ENCODE measurements at places on chromosomes 5 and 9. TPM values are rescaled to one million over a fixed set of nuclear protein-coding genes. Genes with fewer than 3 reads are reported as not detected.

GRCh38 chr5:25414742-25415141 is 770.0 kb upstream of the CDH10 start:
- no peaks in the 10 kb centered on the region for H3K36me3 ChIP-seq
- no peak overlapping the region for H3K4me3 ChIP-seq
- no peaks in the 10 kb centered on the region for H3K27me3 ChIP-seq
- H3K4me1 ChIP-seq, result peaks cover 6% of the 10 kb centered on the region
- no peak overlapping the region for H3K27ac ChIP-seq
- peak; percentile 46 for DNase-seq

Gene KIAA1191
- total RNA-seq, result 83.8 TPM

DNA sequence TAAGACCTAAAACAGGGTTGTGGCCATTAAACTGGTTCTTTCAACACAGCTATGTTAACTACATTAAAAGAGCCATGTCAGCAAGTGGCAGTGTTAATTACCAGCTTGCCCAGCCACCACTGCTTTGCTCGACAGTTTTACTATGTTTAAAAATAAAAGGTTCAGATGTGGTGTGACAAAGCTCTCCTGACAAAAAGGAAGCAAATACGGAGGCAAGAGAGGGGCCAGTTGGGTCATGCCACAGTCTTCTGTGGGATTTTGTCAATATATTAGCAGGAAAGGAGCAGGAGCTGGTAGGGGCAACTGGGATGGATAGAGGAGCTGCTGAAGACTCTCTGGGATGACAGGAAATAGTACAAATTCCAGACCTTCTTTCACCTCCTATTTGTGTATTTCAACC is 113.5 kb upstream of the PCA3 start:
- DNase-seq, result no peak
- H3K4me1 ChIP-seq, result peaks cover 42% of the 10 kb centered on the region
- H3K36me3 ChIP-seq, result peaks cover 5% of the 10 kb centered on the region
- no peak overlapping the region for H3K4me3 ChIP-seq

DNA sequence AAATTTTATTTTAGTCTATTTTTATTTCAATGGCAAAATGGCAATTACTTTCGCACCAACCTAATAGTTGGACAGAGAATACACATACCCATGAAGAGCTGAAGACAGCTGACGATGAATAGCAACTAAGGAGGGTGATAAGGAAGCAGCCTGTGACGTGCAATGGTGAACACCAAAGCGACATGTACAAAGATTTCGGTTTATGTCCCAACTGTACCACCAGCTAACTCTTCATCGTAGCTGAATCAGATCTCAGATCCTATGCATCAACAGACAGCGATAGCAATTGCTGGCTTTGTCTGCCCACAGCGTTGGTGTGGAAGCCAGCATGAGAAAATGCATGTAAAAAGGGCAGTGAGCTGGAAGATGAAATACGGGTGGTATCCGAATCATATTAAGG is 130.6 kb upstream of the ANKH start:
- no peak for DNase-seq
- H3K4me3 ChIP-seq, result no peak overlapping the region

GRCh38 chr9:109092587-109092986 is 27.2 kb downstream of the TMEM245 start:
- no peak overlapping the region for H3K4me3 ChIP-seq
- no peaks in the 10 kb centered on the region for H3K27me3 ChIP-seq
- peaks cover 24% of the 10 kb centered on the region for H3K4me1 ChIP-seq
- no peak overlapping the region for H3K27ac ChIP-seq
- H3K36me3 ChIP-seq, result peaks cover 75% of the 10 kb centered on the region

GRCh38 chr9:126125177-126125576 is 201.5 kb upstream of the MVB12B start:
- no peaks in the 10 kb centered on the region for H3K36me3 ChIP-seq
- H3K27ac ChIP-seq, result no peak overlapping the region
- no peak for DNase-seq

DNA sequence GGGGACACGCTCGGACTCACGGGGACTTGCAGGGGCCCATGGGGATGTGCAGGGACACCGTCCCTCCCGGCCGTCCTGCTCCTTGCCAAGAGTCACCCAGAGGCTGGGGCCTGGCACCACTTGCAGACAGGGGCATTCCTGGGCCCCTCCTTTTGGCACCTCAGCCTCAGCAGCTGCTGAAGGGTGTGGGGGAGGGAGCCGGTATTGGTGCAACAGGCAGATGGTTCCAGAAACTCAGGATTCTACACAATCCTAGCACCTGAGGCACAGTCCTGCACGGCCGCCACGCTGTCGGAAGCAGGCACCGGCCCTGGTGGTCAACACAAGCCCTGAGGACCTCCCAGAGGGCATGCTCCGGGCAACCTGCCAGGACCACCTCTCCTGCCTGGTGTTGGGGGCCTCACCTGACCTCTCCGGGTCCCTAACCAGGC is 19.3 kb upstream of the SLC12A7 start:
- DNase-seq, result no peak
- H3K36me3 ChIP-seq, result no peaks in the 10 kb centered on the region
- no peak overlapping the region for H3K27ac ChIP-seq
- no peak overlapping the region for H3K4me3 ChIP-seq

DNA sequence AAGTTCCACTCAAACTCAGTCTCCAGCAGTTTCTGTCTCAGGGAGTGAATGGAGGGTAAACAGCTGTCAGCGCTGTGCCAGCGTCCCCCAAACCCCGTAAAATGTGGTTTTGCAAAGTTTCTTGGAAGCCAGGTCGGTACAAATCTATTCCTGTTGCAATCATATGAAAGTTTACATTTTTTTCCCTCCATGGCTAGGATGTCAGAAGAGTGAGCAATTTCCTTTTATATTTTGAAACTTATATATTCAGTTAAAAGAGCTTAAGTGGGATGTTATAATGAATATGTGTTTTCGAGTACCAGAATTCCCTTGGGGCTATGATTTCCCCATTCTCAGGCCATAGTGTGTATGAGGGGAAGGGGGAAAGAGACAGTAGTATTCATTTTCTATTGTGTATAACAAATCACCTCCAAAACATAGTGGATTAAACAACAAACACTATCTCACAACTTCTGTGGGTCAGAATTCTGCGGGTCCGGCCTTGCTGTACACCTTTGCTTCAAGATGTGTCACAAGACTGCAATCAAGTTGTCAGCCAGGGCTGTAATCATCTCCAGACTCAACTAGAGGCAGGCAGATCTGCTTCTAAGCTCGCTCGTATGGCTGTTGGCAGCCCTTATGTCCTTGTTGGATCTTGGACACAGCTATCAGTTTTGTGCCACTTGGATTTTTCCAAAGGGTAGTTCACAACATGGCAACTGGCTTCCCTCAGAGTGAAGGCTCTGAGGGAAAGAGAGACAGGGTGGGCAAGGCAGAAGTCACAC is 107.4 kb downstream of the SNX18 start:
- no peak overlapping the region for H3K27ac ChIP-seq
- H3K4me1 ChIP-seq, result peaks cover 4% of the 10 kb centered on the region
- DNase-seq, result no peak
- no peaks in the 10 kb centered on the region for H3K36me3 ChIP-seq
- no peaks in the 10 kb centered on the region for H3K27me3 ChIP-seq

DNA sequence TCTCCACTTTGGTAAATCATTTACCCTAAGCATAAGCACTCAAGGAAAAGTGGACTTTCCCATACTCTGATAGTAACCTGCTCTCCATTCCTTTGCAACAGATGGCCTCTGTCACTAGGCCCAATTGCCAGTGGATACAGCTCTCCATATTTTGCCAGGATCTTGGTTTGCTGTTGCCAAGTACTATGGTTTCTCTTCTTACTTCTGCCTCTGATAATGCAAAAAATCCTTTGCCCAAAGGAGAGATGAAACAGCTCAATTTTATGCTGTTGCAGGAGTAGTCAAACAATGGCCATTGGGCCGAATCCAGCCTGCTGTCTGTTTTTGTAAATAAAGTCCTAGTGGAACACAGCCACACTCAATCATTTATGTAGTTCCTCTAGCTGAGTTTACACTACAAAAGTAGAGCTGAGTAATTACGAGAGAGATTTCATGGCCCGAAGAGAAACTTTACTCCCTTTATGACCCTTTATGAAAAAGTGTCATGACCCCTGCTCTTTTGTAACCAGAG is 92.5 kb downstream of the HTR4 start:
- peaks cover 11% of the 10 kb centered on the region for H3K4me1 ChIP-seq
- no peaks in the 10 kb centered on the region for H3K36me3 ChIP-seq
- peaks cover 2% of the 10 kb centered on the region for H3K27me3 ChIP-seq
- H3K27ac ChIP-seq, result no peak overlapping the region
- no peak for DNase-seq

GRCh38 chr5:78648359-78649210 is at the start of gene LHFPL2:
Gene LHFPL2, minus strand, starts transcription at chr5:78648772. Its CDS starts 138,559 bp downstream, at chr5:78510213.
- peaks cover 20% of the 10 kb centered on the region for H3K36me3 ChIP-seq
- DNase-seq, result peak; percentile 65
- peak within 1 kb of the TSS; percentile 90 for H3K4me3 ChIP-seq

Gene PCDHGB1
- total RNA-seq, result 0.19 TPM

- peaks cover 68% of the 10 kb centered on the region for H3K4me1 ChIP-seq
- peak overlapping the region; percentile 67 for H3K4me3 ChIP-seq
- H3K27ac ChIP-seq, result peak overlapping the region; percentile 100
- DNase-seq, result peak; percentile 74
- H3K27me3 ChIP-seq, result no peaks in the 10 kb centered on the region
Observed at GRCh38 chr9:115941561-115942315, 211.9 kb upstream of the PAPPA start.

GRCh38 chr5:128264564-128265360 is 181.2 kb downstream of the SLC12A2 start:
- H3K27ac ChIP-seq, result no peak overlapping the region
- no peaks in the 10 kb centered on the region for H3K4me1 ChIP-seq
- H3K27me3 ChIP-seq, result no peaks in the 10 kb centered on the region
- H3K36me3 ChIP-seq, result peaks cover 34% of the 10 kb centered on the region
- DNase-seq, result no peak

DNA sequence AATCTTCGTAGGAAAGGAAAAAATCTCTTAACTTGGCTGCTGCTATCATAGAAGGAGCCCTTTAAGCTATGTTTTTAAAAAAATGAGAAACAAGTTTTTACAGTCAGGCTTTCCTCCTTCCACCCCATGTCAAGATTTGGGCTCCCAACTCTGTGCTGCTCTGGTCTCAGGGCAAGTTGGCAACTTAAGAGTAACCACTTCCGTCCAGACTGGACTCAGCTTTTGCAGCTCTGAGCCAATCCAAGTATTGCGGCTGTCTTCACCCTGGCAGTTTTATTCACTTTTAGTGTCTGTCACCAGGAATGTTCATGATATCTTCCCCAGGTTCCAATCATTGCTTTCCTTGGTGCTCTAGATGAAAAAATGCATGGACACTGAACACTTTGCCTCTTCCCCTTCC is 115.9 kb upstream of the GAS1 start:
- no peaks in the 10 kb centered on the region for H3K36me3 ChIP-seq
- peaks cover 52% of the 10 kb centered on the region for H3K4me1 ChIP-seq
- H3K27me3 ChIP-seq, result no peaks in the 10 kb centered on the region
- peak overlapping the region; percentile 65 for H3K27ac ChIP-seq

Gene OR13D1
- not detected for total RNA-seq

Gene OR1J2
- total RNA-seq, result not detected

Gene NTNG2
- total RNA-seq, result not detected

Gene GMCL2
- total RNA-seq, result not detected

Gene RFX3
- total RNA-seq, result 9.2 TPM

DNA sequence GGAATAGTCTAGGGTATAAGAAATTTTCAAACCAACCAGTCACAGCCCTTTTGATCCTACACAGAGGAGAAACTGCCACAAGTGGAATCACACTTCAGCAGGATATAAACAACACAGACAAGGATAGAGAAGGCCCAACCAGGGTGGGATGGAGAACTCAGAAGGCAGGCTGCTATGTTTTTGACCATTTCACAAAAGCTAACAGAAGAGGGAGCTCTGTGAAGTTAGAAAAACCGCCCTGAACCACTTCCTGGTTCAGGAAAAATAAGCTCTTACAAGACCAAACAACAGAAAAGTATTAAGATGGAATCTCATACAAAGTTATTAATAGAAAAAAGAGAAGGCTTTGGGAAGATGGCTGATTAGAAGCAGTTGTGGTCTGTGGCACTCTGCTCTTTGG is 960 bp upstream of the IFNB1 start:
- H3K4me1 ChIP-seq, result no peaks in the 10 kb centered on the region
- no peaks in the 10 kb centered on the region for H3K36me3 ChIP-seq
- H3K27me3 ChIP-seq, result no peaks in the 10 kb centered on the region
- DNase-seq, result no peak

Gene ORM1
- total RNA-seq, result not detected

- H3K4me3 ChIP-seq, result no peak overlapping the region
- peak overlapping the region; percentile 69 for H3K27ac ChIP-seq
- peaks cover 13% of the 10 kb centered on the region for H3K4me1 ChIP-seq
- H3K36me3 ChIP-seq, result no peaks in the 10 kb centered on the region
- DNase-seq, result peak; percentile 6
Observed at GRCh38 chr5:81826128-81826527, 75.2 kb upstream of the SSBP2 start.

- no peak overlapping the region for H3K27ac ChIP-seq
- H3K4me1 ChIP-seq, result no peaks in the 10 kb centered on the region
- no peak overlapping the region for H3K4me3 ChIP-seq
- peaks cover 37% of the 10 kb centered on the region for H3K27me3 ChIP-seq
- H3K36me3 ChIP-seq, result no peaks in the 10 kb centered on the region
Observed at GRCh38 chr5:535846-536698, 11.8 kb upstream of the SLC9A3 start.

GRCh38 chr9:89837162-89837933 is 232.5 kb downstream of the GADD45G start:
- H3K36me3 ChIP-seq, result no peaks in the 10 kb centered on the region
- H3K27me3 ChIP-seq, result peaks cover 16% of the 10 kb centered on the region
- no peaks in the 10 kb centered on the region for H3K4me1 ChIP-seq
- no peak overlapping the region for H3K4me3 ChIP-seq

Gene TOR4A
- 20.6 TPM for total RNA-seq

- no peaks in the 10 kb centered on the region for H3K27me3 ChIP-seq
- H3K36me3 ChIP-seq, result no peaks in the 10 kb centered on the region
- H3K4me3 ChIP-seq, result no peak overlapping the region
- DNase-seq, result no peak
Observed at GRCh38 chr9:79685577-79685976, 113.8 kb downstream of the TLE4 start.

Gene FOXD4
- total RNA-seq, result 2.4 TPM

GRCh38 chr9:120729791-120730241 is 15.5 kb upstream of the MEGF9 start:
- peaks cover 14% of the 10 kb centered on the region for H3K4me1 ChIP-seq
- no peak overlapping the region for H3K4me3 ChIP-seq
- no peak for DNase-seq
- no peaks in the 10 kb centered on the region for H3K36me3 ChIP-seq
- peak overlapping the region; percentile 27 for H3K27ac ChIP-seq

- no peak overlapping the region for H3K27ac ChIP-seq
- no peak overlapping the region for H3K4me3 ChIP-seq
- DNase-seq, result no peak
- no peaks in the 10 kb centered on the region for H3K27me3 ChIP-seq
Observed at GRCh38 chr9:6471231-6471850, 58.3 kb downstream of the UHRF2 start.

Gene PLAC8L1
- total RNA-seq, result 3.0 TPM

GRCh38 chr5:59522201-59522831 is 371.2 kb downstream of the PDE4D start:
- no peak for DNase-seq
- no peak overlapping the region for H3K27ac ChIP-seq
- peaks cover 16% of the 10 kb centered on the region for H3K4me1 ChIP-seq
- no peak overlapping the region for H3K4me3 ChIP-seq
- peaks cover 6% of the 10 kb centered on the region for H3K36me3 ChIP-seq
